ENCODE measurements at places on chromosomes 4 and X. TPM values are rescaled to one million over a fixed set of nuclear protein-coding genes. Genes with fewer than 3 reads are reported as not detected.

The MAOA gene
- total RNA-seq, result not detected

The NPY1R gene
- not detected for total RNA-seq

The OPN1LW gene
- total RNA-seq, result not detected

The ETDB gene
- not detected for total RNA-seq

The DOK7 gene
- not detected for total RNA-seq

The SUPT20HL1 gene
- total RNA-seq, result not detected

The CLDN2 gene
- not detected for total RNA-seq

The MAGEA10 gene
- total RNA-seq, result not detected

The GDPD2 gene
- not detected for total RNA-seq

The YIPF7 gene
- total RNA-seq, result not detected

The HERC5 gene
- total RNA-seq, result 29.4 TPM

The FAM120C gene
- total RNA-seq, result 12.7 TPM

The CORIN gene
- total RNA-seq, result 0.64 TPM

Data from CD4-positive, CD25-positive, alpha-beta regulatory T cell (primary cell).